Prostate gland (tissue), 2 donors: ENCODE measurements at places on chromosomes 7 and 10.

GRCh38 chr7:24905996-24906770 lies 73.8 kb downstream of the OSBPL3 start:
- no peak for DNase-seq
- H3K4me3 ChIP-seq = no peak overlapping the region
- H3K27me3 ChIP-seq = no peaks in the 10 kb centered on the region
- H3K27ac ChIP-seq = no peak overlapping the region
- no peaks in the 10 kb centered on the region for H3K36me3 ChIP-seq

DNA sequence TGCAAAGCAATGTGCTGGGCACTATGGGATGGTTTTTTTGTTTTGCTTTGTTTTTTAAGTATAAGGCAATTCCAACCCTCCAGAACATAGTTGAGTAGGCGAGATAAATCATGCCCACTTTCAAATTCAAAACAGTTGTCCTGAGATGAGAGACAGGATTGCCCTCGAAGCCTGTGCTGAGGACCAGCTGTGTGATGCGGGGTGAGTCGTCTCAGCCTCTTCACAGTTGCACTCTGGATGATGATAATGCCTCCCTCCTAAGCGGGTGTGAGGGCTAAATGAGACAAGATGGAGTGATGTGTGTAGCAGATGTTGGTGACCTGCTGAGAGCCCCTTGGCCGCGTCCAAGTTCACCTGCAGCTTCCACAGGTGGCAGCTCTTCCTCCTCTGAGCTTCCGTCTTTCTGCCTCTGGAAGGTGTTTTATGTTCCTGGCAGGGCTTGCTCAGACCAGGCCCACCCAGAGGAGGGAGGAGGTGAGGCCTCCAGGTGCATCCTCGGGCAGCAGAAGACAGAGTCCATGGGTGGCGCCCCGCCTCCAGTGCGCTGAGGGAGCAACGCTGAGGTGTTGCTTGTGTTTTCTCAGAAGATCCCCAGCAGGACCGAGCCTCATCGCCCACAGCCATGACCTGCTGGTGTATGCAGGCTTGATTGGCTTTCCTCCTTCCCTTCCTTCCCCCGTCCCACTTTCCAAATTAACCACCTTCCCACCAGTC lies 30.6 kb downstream of the ECHDC3 start:
- H3K4me3 ChIP-seq = no peak overlapping the region
- no peaks in the 10 kb centered on the region for H3K4me1 ChIP-seq
- H3K27me3 ChIP-seq = no peaks in the 10 kb centered on the region
- no peak overlapping the region for H3K27ac ChIP-seq
- no peaks in the 10 kb centered on the region for H3K36me3 ChIP-seq

DNA sequence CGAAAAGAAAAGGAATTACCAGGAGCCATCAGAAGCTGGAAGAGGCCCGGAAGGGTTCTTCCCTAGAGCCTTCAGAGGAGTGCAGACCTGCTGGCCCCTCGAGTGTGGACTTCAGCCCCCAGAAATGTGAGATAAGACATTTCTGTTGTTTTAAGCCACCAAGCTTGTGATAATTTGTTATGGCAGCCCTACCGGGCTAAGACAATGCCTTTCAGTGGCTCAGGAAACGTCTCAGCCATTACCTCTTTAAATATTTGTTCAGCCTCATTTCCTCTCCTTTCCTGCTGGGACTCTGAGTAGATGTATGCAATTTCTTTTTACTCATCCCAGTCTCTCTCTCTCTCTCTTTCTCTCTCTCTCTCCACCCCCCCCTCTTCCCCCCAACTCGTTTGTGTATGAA lies 174.7 kb upstream of the GRB10 start:
- no peaks in the 10 kb centered on the region for H3K27me3 ChIP-seq
- no peak overlapping the region for H3K4me3 ChIP-seq
- H3K27ac ChIP-seq = no peak overlapping the region

- H3K4me1 ChIP-seq = no peaks in the 10 kb centered on the region
- no peaks in the 10 kb centered on the region for H3K36me3 ChIP-seq
- H3K27me3 ChIP-seq = no peaks in the 10 kb centered on the region
- no peak overlapping the region for H3K4me3 ChIP-seq
- H3K27ac ChIP-seq = no peak overlapping the region
Measured at GRCh38 chr7:98357751-98358161, 43.1 kb downstream of the BAIAP2L1 start.
